Activated naive CD4-positive, alpha-beta T cell treated with anti-CD3 and anti-CD28 coated beads, Interleukin-2, amount 50 U/mL, for 72 hours (primary cell): ENCODE measurements at places on chromosomes 4 and X. TPM values are rescaled to one million over a fixed set of nuclear protein-coding genes. Genes with fewer than 3 reads are reported as not detected.

GABRG1 gene
- not detected for total RNA-seq

ARSJ gene
- 0.14 TPM for total RNA-seq

MID1 gene
- 2.7 TPM for total RNA-seq

AVPR2 gene
- total RNA-seq, result not detected

DTHD1 gene
- 3.6 TPM for total RNA-seq

BCORL1 gene
- total RNA-seq, result 5.9 TPM

AMOT gene
- total RNA-seq, result 1.3 TPM

CLDN34 gene
- not detected for total RNA-seq

RBM47 gene
- 0.59 TPM for total RNA-seq

TRIM75 gene
- not detected for total RNA-seq

PCDH18 gene
- not detected for total RNA-seq

PTCHD1 gene
- total RNA-seq, result not detected

ASB11 gene
- total RNA-seq, result not detected

ZFP92 gene
- total RNA-seq, result 2.0 TPM
